Uterine smooth muscle cell (primary cell): ENCODE measurements at places on chromosomes 16 and 17. TPM values are rescaled to one million over a fixed set of nuclear protein-coding genes. Genes with fewer than 3 reads are reported as not detected.

KRTAP9-8 gene
- total RNA-seq, result not detected in 2 replicates

SRSF1 gene
- 437 and 686 TPM in 2 replicates for total RNA-seq

ACAP1 gene
- 2.4 and 5.7 TPM in 2 replicates for total RNA-seq

PABPN1L gene
- not detected in 2 replicates for total RNA-seq

LDHD gene
- total RNA-seq, result 0.44 and 2.1 TPM in 2 replicates

KRT40 gene
- not detected in 2 replicates for total RNA-seq
